Activated T-helper 2 cell treated with anti-CD3 and anti-CD28 coated beads, Interferon-gamma antibody, Interleukin-2, Interleukin-4, amounts not matched to agents 10 μg/mL and 5 μg/mL and 100 μg/mL, durations not matched to agents 14 hours and 24 hours and 36 hours (primary cell): ENCODE measurements at places on chromosomes 6 and 20.

- no peak for DNase-seq
Observed at GRCh38 chr6:22801831-22802230, 232.5 kb downstream of the HDGFL1 start.

- no peak for DNase-seq
Observed at GRCh38 chr20:11992426-11992825, 74.7 kb downstream of the BTBD3 start.

- DNase-seq: no peak
Observed at GRCh38 chr6:42441697-42442081, 10.0 kb downstream of the TRERF1 start.

- no peak for DNase-seq
Observed at GRCh38 chr6:144123836-144124235, 26.5 kb upstream of the STX11 start.

- no peak for DNase-seq
Observed at GRCh38 chr20:63425846-63426485, 46.5 kb downstream of the KCNQ2 start.

- no peak for DNase-seq
Observed at GRCh38 chr6:155128977-155129376, 133.9 kb downstream of the TIAM2 start.

DNA sequence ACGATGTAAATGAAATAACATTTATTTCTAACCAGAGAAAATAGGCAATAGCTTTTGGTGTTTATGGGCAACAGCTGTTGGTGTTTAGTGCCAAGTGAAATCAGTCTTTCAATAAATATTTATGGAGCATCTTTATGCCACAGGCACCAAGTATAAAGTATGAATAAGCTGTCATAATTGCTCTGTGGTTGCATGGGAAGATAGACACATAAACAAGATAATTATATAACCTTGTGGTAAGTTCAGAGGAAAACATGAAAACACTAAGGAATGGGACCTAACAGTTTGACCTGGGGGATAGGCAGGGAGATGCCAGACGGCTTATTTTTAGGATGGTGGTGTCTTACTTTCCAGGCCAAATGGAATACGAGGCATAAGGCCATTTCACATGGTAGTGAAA, 110.9 kb downstream of the GFRAL start:
- no peak for DNase-seq

- DNase-seq: no peak
Observed at GRCh38 chr20:25220810-25221591, 25.5 kb downstream of the ENTPD6 start.

- no peak for DNase-seq
Observed at GRCh38 chr6:21138336-21139069, 455.0 kb upstream of the SOX4 start.

GRCh38 chr20:37095599-37096414, at the start of gene RBL1:
RBL1 (minus strand) TSS chr20:37095997; CDS start chr20:37095928, 69 bp downstream.
- DNase-seq: peak; percentile 88

DNA sequence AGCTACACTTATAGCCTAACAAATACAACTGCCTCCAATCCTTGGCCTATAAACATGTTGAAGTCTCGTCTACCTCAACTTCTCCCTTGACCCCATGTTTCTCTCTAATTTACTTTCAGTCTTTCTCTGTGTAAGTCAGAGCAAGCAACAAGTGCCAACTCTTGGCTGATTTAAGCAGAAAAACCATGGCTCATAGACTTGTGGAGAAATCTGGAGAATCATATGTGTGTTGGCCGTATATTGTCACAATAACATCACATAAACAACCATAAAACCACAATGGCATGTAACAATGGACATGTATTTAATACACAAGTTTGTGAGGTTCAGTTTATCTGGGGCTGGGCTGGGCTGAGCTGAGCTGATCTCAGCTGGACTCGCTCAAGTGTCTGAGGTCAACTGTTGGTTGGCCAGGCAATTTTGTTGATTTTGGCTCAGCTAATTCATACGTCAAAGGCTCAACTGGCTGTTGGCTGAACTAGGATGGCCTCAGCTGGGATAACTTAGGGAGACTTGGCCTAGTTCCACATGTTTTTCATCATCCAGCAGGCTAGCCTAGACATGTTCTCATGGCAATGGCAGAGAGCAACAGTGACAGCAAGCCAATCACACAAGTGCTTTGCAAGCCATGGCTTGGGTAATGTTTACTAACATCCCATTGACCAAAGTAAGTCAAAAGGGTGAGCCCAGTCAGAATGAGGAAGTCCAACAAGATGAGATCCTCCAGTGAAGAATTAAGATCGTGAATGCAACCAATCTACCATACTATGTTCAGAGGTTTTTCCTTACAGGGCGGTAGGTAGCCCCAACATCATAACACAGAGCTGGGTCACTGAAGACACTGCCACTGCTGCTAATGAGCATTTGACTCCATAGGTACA, 12.9 kb upstream of the TBC1D22B start:
- DNase-seq: no peak

- DNase-seq: no peak
Observed at GRCh38 chr6:120496661-120497060, 837.6 kb downstream of the TBC1D32 start.

- no peak for DNase-seq
Observed at GRCh38 chr6:67606906-67607828, 1027.9 kb upstream of the ADGRB3 start.

DNA sequence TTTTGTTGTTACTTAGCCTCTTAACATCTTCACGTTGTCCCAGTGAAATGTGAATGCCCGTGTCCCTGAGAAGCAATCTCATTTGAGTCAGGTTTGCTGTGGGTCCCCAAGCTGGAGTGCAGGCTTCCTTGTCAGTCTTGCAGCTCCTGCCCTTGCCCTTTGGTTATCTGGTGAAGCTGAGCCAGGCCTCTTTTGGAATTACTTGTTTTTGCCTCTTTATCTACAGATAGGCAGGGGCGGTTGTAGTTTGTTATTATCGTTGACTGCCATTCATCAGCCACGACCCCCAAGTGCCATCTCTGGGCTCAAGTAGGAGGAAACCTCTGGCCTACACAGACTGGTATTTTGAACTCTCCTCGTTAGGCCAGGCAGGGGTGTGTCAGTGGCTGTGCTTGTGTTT, 2.2 kb downstream of the TMEM14C start:
- DNase-seq: no peak

GRCh38 chr6:129635396-129636130, 74.4 kb downstream of the ARHGAP18 start:
- DNase-seq: no peak

GRCh38 chr20:59580991-59581401, 23.3 kb upstream of the PHACTR3 start:
- DNase-seq: no peak

GRCh38 chr20:7137395-7138151, 370.1 kb downstream of the BMP2 start:
- DNase-seq: no peak

- no peak for DNase-seq
Observed at GRCh38 chr20:32139947-32140346, 30.4 kb downstream of the TM9SF4 start.

- no peak for DNase-seq
Observed at GRCh38 chr6:166277018-166277417, 31.2 kb downstream of the PRR18 start.

DNA sequence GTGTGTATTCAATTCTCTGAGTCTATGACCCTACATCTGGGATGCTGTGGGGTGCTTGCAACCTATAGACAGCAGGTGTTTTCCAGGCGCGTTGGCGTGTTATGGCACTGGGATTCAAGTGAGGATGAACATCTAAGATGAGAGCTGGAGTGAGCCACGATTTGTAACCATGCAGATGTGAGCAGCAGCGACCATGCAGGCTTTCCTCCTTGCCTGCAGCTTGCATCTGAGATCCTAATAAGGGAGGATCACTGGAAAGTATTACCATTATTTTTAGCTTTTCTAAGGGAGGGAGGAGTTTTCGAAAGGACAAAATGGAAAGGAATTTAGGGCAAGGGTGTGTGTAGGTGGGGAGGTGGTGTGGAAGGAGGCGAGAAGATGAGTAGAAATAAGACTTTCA, 216.7 kb downstream of the ATXN1 start:
- DNase-seq: no peak

DNA sequence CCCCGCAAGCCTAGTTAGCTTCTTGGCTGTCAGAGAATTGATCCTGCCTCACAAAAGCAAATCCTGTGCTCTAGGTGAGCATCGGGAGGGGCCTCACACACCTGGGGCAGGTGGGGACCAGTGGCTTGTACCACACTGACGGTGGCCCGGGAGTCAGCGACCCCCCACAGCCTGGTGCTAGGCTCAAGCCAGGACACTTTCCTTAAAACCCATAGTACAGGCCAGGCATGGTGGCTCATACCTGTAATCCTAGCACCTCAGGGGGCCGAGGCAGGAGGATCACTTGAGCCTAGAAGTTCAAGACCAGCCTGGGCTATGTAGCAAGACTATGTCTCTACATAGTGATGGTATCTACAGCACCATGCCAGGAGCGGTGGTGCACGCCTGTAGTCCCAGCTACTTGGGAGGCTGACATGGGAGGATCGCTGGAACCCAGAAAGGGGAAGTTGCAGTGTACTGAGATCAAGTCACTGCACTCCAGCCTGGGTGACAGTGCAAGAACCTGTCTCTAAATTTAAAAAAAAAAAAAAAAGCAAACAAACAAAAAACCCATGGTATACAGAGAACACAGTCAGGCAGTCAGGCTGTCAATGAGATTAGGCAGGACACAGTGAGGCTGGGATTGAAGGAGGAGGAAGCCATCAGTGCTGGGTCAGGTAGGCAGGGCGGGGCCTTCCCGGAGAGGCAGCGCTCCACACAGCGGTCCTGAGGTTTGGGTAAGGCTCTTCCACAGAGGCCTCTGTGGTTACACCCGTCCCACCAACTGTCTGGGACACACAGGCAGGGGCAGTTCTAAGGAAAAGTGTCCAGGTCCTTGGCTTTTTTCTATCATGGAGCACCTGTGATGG, 41.3 kb downstream of the SYNJ2 start:
- DNase-seq: no peak
